ENCODE measurements at places on chromosomes 16 and 17.

DNA sequence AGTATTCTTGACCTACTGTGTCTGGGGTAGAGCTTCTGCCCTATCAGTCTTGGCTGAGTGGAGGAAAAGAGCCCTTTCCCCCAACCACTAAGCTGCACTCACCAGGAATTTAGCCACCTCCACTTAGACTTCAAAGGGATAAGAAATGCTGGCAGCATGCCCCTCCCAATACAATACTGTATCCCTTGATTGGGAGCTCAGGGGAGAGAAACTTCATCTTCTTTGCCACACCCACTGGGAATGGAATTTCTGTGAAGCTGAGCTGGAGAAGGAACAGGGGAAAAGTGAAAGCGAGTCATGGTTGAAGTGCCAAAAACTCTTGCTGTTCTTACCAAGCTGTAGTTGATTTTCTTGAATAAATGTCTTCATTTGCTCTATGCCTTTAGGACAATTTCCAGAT is 68.8 kb downstream of the CEP112 start:
- no peak for DNase-seq

GRCh38 chr17:65208717-65209116 is 71.5 kb downstream of the RGS9 start:
- DNase-seq = no peak

GRCh38 chr17:72554508-72554907 is 433.7 kb downstream of the SOX9 start:
- DNase-seq = no peak

GRCh38 chr16:21610006-21610544 is 10.7 kb downstream of the METTL9 start:
- no peak for DNase-seq

- no peak for DNase-seq
These were observed 75.5 kb downstream of the SOCS1 start for GRCh38 chr16:11180489-11180888.
